Stimulated activated CD8-positive, alpha-beta memory T cell treated with anti-CD3 and anti-CD28 coated beads, Interleukin-15, amount 100 ng/mL, for 48 hours (primary cell): ENCODE measurements at places on chromosomes 7 and 10.

- DNase-seq: no peak
Measured at GRCh38 chr10:80996615-80997193, 459.0 kb downstream of the SH2D4B start.

GRCh38 chr10:96618653-96619052 lies 31.8 kb upstream of the TM9SF3 start:
- DNase-seq: no peak

GRCh38 chr10:27407271-27407670 lies 96.8 kb upstream of the RAB18 start:
- no peak for DNase-seq

DNA sequence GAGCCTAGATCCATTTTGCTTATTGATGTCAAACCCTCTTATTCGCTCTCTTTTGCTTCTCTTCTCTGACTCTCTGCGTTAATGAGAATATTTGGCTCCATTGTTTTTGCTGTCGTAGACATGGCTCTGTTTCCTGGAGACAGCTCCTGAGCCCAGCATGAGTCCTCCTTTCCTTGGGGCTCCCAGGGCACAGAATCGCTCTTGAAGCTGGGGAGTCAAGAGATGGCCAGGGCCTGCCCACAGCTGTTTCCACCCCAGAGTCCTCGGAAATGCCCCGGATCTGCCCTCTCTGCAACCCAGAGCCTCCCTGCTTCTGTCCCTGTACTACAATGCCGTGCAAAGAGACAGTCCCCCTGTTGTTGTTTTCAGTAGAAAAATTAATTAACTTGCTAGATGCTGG lies 566.7 kb upstream of the FOXK1 start:
- no peak for DNase-seq

DNA sequence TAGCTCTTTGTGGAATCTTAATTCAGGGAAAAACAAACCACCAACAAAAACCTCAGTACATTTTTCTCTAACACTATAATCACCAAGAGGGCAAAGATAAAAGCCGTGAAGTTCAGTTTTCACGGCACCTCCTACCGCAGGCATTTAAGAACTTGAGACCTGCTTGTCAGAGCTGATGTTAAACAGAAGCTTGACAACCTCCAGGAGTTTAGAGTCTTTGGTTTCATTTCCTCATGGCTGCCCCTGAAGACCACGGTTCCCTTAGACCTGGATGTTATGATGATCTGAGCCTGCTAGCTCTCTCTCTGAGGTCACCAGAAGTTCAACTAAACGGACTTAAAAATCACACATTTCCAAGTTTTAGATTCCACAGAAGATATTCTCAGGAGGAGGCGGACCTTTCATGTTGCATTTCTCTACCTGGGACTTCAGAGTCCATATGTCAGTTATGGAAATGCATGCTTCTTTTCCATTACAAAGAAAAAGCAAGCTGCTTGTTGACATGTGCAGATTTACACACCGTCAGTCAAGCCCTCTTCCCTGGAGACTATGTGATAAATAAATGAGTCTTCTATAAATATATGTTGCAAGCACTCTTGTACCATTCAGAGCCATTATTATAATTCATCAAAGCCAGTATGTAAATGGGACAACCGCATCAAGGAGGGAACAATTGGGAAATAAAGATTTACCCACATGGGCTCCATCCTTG lies 258.0 kb downstream of the GFRA1 start:
- no peak for DNase-seq

GRCh38 chr7:69757528-69757927 lies 159.3 kb downstream of the AUTS2 start:
- DNase-seq: no peak

DNA sequence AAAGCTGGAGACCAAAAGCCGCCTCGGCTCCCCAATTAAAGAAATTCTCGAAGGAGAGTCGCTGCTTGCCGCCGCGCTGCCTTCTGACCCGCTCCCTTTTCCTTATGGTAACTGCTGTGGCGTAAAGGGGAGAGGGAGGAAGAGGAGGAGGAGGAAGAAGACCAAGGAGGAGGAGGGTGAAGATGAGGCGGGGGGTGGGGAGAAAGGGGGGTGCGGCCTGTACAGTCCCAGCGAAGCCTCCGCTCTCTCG lies 388 bp downstream of the CNOT4 start:
- DNase-seq: no peak

DNA sequence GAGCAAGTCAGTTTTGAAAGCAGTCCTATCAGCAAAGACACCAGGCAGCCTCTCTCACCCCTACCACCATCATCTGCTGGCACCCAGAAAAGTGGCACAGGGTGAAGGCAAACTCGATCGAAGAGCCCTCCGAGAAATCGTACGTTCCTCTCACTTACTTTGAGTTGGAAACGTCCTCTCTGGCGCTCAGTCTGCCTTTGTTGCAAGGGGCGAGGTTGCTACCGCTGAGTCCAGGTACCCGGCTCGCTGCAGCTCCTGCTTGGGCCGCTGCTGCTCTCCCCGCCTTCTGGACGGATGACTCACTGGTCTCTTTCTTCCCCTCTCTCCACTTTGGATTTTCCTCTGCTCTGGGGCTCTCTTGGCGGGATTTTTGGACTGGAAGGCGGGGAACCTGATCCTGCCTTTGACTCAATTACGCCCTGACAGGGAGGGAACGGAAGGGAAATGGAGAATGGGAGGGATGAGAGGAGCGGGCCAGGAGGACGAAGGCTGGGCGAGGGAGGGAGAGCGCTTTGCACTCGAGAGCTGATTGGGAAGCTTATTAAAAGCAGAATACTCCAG lies at the start of gene PTN:
Gene PTN (minus strand): TSS at position 453 of the 561 bp plus-strand sequence. CDS start 88,760 bp downstream, outside the sequence.
- no peak for DNase-seq

GRCh38 chr10:78964952-78965633 lies 103.7 kb upstream of the ZMIZ1 start:
- no peak for DNase-seq

DNA sequence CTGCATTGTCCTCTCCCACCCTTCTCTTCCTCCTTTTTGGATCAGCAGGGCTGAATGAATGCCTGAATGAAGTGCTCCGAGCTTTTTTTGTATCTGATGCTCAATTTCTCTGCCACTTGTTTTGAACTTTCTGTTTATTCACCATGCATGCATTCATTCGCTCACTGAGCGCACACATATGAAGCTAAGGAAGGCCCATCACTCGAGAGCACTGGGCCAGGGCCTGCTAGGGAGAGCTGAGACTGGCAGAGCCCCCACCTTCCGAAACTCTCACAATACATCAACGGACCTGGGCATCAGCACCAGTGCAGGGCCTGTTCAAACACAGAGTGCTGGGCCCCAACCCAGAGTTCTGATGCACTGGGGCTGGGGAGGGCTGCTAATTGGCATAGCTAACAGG lies 45.7 kb downstream of the RPS24 start:
- no peak for DNase-seq

- no peak for DNase-seq
Measured at GRCh38 chr10:131915990-131916766, 15.4 kb downstream of the PPP2R2D start.

- DNase-seq: peak; percentile 75
Measured at GRCh38 chr7:151013733-151014497, 10.4 kb downstream of the ATG9B start.

DNA sequence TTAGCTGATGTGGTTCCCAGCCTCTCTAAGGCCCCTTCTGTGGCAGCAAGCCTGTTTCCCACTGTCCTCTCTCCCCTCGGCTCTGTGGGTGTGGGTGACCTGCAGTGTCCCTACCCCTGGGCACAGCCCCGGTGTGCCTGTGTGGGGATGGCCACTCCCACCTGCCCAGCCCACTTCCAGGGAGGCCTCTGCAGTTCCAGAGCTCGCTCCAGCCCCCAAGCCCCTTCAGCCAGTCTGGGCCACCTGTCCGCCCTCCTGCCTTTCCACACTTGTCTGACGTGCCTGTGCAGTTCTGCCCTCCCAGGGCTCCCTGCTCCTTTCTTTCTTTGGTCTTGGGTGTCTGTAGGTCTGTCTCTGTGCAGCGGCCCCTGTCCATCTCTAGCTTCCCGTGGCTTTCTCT lies 127.0 kb upstream of the PPIF start:
- no peak for DNase-seq

GRCh38 chr7:92612501-92612900 lies 22.3 kb upstream of the FAM133B start:
- no peak for DNase-seq
